ENCODE measurements at places on chromosomes 12 and 14. TPM values are rescaled to one million over a fixed set of nuclear protein-coding genes. Genes with fewer than 3 reads are reported as not detected.

Gene OR6C76
- total RNA-seq, result not detected

Gene GPR68
- total RNA-seq, result 0.60 TPM

Gene SLC4A8
- total RNA-seq, result 0.41 TPM

Gene ATG14
- 17.6 TPM for total RNA-seq

DNA sequence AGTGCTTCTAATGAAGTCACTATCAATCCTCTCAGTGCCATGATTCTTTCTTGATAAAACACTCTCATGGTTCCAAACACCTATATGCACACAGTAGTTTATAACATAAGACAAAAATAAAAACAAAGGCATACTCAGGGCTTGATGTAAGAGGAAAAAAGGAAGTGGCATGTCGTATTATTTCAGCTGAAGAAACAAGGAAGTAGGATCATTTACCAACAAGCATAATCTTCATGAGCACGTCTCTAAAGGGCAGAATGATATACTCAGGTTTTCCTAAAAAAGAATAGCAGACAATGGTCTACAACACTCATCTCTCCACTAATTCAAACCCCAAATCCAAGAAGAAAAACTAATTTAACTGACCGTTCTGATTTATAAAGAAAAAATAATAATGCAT, 33.9 kb downstream of the NUMB start:
- DNase-seq, result no peak

DNA sequence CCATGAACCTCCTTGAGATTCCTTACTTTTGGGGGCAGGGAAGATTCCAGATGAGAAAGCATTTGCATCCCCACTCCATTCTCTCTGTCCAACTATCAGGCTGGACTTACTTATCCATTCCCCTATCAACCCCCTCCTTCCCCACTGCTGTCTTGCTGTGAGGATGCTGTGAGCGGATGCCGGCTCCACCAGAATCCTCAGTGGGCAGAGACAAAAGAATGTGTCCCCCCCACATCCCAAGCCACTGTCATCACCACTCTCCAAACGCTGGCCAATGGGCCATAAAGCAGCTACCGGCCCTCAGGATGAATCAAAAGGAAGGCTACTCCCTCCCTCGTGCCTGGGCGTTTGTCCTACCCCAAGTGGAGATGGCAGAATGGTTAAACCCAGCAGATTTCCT, 173.0 kb upstream of the NTF3 start:
- DNase-seq, result no peak

DNA sequence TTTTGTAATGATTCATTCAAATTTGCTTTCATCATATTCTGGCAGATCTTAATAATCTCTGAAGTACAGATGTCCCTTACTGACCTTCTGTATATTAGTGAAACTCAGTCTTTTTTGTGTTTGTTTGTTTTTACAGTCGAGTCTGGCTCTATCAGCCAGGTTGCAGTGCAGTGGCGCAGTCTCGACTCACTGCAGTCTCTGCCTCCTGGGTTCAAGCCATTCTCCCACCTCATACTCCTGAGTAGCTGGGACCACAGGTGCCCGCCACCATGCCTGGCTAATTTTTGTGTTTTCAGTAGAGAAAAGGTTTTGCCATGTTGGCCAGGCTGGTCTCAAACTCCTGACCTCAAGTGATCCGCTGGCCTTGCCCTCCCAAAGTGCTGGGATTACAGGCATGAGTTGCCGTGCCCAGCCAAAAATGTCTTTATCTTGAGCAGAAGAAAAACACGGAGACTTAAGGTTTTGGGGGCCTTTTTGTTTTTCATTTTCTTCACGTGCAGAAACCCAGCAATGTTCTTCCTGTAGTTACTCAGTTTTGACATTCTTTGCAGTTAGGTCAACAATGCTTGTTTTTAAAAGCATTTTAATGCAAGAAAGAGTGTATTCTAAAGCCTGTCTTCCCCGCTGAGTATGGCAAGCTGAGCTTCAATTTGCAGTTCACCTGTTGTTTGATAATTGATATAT, 79.5 kb downstream of the FAR2 start:
- DNase-seq, result no peak

- peak; percentile 27 for DNase-seq
Observed at GRCh38 chr14:50821510-50822464, 9.2 kb downstream of the NIN start.

GRCh38 chr12:77213319-77213718, 147.9 kb upstream of the E2F7 start:
- no peak for DNase-seq

- no peak for DNase-seq
Observed at GRCh38 chr12:24109381-24110039, 160.0 kb upstream of the SOX5 start.

DNA sequence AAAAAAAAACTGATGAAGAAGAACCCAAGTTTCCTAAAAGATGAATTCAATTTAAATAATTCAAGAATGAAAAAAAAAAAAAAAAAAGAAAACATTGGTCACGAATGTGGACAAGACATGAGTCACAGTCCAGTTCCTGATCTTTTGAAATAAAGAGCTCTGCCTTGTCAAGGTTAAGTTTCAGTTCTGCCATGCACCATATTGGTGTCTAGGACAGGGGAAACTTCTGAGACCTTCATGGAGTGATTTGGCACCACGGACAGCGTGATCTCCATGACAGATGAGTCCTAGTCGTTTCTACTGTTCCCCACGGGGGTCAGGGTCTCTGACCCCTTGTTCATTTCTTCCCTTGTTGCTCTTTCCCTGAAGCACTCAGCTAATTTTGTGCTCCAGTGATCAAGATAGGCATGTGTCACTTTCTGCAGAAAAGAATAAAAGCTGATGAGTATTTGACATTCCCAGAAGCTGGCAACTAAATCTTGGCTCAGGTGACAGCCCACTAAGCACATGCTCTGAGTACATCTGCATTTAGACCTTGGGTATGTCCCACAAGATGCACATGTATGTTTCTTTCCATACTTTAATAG, 1159.7 kb downstream of the BCL11B start:
- no peak for DNase-seq

- no peak for DNase-seq
Observed at GRCh38 chr12:119740830-119741229, 72.9 kb downstream of the PRKAB1 start.

Data from naive thymus-derived CD8-positive, alpha-beta T cell (primary cell).